ENCODE measurements at places on chromosomes 4 and X.

DNA sequence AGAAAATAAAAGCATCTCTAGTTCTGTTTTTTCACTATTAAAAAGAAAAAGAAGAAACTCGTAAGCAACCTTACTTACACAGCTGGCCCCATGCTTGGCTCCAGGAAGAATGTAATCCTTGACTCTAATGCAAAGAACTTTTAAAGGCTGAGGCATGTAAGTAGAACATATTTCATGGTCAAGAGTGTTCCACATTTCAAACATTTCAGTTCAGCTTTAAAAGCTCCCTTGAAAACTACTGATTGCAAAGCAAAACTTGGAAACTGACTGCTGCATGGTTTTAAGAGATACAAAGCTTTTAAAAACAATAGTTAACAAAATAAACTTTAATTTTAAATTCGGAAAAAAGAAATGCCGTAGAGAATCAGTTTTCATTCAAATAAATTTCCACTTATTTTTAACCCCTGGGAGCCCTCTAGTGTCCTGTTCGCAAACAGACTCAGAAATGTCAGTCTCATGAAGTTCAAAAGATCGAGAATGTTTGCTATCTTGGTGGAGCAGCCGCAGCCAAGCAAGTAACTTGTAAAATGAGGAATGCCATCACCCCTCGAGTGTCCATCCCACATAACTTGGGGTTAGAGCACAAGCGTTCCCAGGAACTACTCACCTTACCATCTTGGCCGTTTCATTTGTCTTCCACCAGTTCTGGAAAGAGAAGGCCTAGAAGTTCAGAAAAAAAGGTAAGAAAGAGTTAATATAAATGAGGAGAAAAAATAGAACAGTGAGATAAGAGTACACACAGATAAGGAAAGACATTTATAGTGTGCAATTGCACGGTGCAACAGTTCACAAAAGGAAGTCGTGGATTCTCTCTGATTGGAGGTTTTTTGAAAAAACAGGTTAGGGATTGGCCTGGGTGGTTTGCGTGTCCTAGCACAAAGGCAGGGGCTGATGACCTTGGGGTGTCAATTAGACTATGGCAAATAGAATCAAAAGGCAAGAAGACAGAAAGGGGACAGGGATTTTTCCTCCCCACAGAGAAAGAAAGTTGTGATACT, at the start of gene GASK1B:
TSS of gene GASK1B (minus strand) at position 765 of the 998 bp plus-strand sequence. CDS start 1,650 bp downstream, outside the sequence.
- DNase-seq = no peak

GRCh38 chrX:1393871-1394615, 2.1 kb upstream of the SLC25A6 start:
- no peak for DNase-seq

DNA sequence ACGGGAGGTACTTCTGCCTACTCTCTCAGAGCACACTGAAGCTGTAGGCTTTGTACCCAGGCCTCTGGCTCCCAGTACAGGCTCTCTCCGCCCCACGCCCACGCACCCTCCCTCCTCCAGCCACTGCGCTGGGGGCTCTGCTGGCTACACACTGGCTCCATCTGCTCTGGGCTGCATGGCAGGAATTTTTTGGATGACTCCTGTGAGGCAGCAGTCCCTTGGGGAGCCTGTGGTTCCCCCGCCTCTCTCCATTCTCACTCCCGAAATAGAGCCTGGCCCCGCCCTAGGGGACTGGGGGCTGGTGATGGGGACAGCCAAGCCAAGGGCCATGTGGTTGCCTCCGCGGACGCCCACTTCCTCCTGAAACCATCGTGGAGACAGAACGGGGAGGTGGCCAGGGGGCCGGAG, 58.1 kb upstream of the ADRA2C start:
- no peak for DNase-seq

- no peak for DNase-seq
These were observed 104.3 kb upstream of the UGT8 start for GRCh38 chr4:114494246-114494803.

DNA sequence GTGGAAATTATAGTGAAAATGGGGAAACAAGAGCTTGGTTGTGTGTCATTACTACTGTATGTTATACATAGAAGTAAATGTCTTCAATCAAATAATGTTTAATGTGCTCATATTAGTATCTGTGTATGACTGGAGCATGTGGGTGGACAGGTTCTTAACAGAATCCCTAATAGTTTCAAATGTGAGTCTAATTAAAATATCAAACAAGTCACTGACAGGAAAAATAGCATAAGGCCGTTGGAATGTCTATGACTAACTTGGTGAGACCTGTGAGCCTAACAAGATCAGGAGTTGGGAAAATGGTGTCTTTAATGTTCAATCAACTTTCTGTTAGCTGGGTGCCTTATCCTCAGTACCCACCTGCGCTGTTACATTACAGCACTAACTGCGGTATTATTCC, 6.2 kb upstream of the CXCL3 start:
- no peak for DNase-seq

- no peak for DNase-seq
These were observed 4.2 kb downstream of the CXorf65 start for GRCh38 chrX:71102292-71102691.

DNA sequence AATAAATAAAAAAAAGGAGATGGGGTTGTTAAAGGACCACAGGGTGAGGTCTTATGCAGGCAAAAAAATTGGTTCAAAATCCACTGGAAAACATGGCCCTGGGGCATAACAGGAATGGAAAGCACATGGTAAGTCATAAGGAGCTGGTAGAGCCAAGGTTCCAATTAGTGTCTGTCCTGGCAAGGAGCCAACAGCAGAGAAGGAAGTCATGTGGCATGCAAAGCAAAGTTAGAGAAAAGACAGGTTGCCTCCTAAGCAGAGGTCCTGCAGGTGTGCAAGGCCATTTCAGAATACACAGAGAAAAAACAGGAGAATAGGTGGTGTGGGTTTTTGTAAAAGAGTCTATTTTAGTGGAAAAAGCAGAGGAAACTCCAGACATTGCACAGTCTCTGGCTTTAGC, 1881.7 kb downstream of the ARAP2 start:
- DNase-seq = no peak

- peak; percentile 1 for DNase-seq
These were observed 36.8 kb upstream of the VMA21 start for GRCh38 chrX:151359931-151360871.

DNA sequence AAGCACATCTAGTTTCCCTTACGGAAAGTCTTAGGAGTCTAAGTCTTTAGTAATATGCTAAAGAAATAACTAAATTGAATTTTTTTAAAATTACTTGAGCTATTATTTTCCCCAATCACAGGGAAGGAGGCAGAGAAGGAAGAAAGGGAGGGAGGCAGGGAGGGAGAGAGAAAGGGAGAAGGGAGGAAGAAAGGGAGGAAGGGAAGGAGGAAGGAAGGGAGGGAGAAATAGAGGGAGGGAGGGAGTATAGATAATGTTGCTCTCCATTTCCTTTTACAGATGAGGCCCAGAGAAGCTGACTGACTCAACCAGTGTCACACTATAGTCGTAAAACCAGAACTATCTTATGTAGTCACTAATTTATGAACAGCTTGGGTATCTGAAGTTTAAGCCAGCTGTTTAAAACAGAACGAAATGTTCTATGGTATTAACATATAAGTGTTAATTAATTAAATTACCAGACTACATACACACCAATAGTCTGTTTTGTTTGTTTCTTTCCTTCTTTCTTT, 14.6 kb downstream of the SH3RF1 start:
- no peak for DNase-seq

- DNase-seq = no peak
These were observed 255.1 kb upstream of the GPC4 start for GRCh38 chrX:133670383-133670782.

- DNase-seq = no peak
These were observed 111.6 kb downstream of the MAGEB17 start for GRCh38 chrX:16278927-16279326.

DNA sequence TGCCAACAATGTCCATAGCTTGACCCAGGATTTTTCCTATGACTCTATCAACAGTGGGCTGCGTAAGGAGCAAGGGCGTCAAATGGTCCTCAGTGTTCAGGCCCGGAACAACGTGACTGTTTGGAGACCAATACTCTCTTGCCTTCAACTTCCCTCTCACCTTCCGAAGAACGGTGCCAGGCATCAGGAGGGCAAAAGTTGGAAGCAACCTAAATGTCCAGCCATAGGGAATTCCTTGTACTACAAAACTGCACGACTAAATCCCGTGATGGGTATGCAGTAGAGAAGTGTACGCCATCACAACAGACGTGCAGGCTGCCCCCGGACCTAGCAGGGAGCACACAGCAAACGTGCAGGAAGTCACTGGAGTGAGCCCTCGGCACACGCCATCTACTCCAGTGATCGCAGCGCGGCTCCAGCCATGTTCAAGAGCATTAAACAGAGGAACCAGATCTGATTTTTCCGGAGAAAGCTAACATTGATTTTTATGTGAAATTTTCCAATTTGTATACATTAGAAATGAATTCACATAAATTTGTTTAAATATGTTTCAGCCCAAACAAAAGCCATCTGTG, 79.0 kb downstream of the JAKMIP1 start:
- no peak for DNase-seq

GRCh38 chrX:132483951-132484350, 4.9 kb downstream of the MBNL3 start:
- no peak for DNase-seq

DNA sequence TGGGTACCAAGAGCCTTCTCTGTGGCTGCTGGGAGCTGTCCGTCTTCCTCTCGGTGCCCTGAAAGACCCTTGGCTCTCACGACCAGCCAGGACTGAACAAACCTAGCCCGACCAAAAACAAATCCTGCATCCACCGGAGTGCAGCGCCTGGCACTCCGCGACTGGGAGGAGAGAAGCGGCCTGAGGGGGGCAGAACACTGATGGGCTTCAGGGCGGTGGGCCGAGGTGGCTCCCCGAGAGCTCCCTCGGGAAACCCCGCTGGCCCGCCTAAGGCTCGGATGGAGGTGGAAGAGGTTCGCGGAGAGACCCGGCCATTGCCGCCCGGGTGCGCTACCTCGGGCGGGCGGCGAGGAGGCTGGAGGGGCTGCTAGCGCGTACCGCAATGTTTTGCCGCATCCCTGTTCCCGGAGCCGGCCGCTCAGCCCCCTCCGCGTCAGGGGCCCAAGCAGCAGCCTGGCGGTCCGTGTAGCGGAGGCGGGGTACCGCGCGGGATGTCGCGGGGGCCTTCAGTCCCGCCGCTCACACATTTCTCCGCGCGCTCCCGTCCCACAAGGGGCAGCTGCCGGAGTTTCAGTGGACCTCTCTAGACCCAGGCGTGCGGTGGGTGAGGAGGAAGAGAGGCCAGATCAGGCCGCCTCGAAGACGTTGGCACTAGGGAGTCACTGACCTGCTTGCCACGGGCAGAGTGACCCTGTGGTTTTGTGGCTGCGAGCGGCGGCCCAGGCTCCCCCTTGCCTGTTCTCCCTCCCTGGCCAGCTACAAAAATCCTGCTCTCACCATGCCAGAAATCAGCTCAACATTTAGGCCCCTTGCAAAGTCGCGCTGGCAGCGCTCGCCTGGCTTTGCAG, 2.2 kb downstream of the SLITRK4 start:
- DNase-seq = no peak

DNA sequence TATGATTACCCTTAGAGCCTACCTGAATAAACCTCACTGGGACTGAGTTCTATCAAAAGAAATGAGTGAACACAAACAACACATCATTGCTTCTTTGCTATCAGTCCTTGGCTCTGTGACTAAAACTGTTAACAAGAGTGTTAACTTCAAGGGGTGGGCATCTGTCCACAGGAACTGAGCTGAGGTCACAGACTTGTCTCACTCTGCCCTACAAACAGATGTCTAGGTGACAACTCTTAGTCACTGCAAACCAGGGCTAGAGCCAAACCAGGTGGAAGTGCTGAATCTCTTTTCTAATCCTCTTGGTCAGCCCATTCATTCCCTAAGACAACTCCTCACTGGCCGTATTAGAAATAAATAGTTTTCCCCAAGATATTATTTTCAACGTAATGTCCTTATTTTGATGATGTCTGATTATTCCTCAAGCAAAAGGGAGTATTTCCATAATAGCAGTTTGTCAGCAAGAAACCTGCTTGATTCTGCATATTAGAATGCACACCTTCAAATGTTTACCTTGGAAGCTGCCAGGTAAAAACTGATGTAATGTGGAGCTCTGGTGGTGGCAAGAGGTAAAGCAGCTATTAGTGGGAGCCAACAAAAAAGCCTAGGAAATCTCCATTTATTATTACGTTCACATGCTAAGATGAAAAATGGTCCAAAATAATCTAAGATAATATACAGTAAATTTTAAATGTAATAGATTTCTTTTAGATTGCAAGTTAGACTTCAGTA, 4.0 kb downstream of the COL25A1 start:
- DNase-seq = no peak

DNA sequence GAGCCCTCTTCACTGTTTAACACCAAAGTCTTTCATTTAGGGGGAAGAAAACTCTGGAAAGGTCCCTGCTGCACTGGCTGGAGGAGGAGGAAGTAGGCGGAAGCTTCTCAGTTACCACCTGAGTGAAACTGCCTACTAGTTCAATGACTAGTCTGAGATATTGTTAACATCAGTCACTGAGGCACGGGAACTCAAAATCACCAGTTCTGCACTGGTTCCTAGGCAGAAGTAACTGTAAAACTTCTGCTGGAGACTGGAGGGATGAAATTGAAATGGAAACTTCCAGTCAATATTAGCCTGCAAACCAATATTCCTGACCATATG, 178.3 kb downstream of the SNCA start:
- DNase-seq = no peak

DNA sequence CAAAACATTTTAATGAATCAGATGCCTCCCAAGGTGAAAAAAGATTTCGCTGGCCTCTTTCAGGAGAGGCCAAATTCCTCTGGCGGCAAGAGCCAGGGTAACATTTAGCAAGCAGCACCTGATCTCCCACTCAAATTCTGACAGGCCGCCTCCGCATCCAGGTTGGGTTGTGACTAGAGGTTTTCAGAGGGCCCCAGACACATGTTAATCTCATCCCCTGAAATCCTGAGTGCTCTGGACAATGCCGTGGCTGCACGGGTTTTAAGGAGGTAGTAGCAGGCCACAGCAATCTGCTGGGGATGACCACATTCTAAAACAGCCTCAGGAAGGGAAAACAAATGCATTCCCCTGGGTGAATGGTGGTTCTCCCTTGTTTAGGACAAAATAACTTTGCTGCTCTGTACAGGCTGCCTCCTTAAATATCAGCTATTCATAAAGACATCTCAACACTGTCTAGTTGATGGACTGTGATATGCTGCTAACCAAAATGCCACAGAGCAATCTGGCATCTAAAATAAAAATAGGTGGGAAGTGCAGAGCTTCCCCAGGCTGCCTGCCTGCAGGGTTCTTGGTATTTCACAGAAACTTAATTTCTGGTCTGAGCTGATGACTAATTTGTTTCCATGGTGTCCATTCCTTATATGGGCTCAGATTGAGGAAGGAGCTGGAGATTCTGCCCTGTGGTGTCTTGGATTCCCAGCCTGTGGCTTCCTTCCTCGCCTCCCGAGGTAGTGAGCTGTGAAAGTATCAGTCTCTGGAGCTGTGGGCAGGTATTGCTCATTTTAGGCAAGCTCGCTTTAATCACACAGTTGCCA, 202.0 kb downstream of the DCLK2 start:
- DNase-seq = no peak

- no peak for DNase-seq
These were observed 32.3 kb downstream of the PPP3CA start for GRCh38 chr4:101315041-101315440.

DNA sequence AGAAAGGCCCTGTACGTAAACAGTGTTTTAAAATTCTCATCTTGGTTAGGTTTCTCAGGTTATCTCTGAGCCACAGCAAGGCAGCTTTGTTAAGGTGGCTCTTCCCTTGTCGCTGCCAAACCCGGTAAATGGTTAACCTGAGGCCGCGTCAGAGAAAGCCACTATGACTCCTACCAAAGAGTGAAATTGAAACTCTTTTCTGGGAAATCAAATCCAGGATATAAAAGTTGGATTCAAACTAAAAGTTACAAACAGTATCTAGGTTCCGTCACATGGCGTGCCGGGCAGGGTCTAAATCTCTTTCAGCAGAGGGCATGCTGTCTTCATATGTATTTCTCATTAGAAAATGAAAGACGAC, 433 bp downstream of the MMAA start:
- DNase-seq = peak; percentile 59

Measured in hypothalamus (tissue), 51 donors.